Hypothalamus (tissue), 51 donors: ENCODE measurements at places on chromosomes 7 and 10.

- DNase-seq = no peak
Observed at GRCh38 chr10:11242443-11243387, 225.0 kb downstream of the CELF2 start.

DNA sequence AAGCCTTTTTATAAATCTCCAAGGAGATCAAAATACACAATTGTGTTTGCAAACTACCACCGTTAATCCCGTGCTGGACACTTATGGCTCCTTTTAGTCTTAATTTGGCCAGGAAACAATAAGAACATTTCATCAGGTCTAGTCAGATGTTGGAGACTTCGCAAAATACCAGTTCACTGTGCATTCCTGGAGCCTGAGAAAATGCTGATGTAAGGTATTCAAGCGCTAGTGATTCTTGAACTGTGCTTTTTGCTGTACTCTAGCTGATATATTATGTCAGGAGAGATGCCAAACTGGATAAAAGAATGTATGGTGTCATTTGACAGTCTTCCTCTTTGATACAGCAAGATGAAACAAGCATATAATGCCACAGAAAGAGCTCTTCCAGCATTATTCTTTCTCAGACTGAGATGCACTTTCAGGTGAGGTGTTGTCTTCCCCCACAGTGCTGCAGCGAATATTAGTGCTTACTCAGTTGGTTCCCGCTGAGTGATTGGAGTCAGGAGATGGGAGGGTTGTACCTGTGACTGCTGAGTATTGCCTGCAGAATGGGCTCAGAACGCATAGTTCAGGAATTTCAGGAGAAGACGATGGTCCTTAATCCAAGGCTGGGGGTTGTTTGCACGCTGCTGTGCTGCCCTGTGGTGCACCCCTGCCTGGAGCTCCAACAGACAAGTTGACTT is 59.2 kb downstream of the OGDH start:
- DNase-seq = no peak

DNA sequence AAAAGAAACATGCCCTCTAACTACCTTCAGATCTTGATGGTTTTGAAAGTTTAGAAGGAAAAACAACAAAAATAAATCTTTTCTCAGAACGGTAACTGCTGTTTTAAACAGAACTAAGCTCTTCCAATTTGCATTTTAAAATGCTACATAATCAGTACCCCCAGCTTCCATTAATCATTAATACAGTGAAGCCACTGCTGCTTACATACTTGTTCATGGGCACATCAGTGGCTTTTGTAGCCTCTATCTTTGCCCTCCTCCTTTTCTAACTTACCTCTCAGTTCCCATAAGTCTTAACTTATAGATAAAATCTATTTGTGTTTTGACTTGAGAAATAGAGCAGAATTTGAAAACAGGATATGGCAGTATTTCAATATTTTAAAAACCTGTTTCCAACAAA is 109.1 kb downstream of the POLL start:
- DNase-seq = no peak

- no peak for DNase-seq
Observed at GRCh38 chr10:80405626-80406025, 2.7 kb upstream of the PRXL2A start.

DNA sequence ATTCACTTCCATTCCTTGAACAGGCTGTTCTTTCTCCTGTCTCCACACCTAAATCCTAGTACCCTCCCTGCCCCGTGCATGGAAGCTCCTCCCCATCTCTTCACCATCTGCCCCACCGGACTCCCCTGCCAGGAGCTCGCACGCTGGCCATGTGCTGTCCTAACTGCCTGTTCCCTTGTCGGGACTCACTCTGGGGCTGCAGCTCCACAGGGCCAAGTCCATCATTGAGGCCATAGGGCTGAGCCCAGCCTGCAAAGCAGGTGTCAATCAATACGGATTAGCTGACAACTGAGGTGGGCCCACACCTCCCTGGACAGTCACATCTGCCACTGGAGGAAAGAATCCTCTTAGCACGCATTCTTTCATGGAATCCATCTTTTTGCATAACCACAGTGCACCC is 41.4 kb upstream of the DMBT1 start:
- no peak for DNase-seq

DNA sequence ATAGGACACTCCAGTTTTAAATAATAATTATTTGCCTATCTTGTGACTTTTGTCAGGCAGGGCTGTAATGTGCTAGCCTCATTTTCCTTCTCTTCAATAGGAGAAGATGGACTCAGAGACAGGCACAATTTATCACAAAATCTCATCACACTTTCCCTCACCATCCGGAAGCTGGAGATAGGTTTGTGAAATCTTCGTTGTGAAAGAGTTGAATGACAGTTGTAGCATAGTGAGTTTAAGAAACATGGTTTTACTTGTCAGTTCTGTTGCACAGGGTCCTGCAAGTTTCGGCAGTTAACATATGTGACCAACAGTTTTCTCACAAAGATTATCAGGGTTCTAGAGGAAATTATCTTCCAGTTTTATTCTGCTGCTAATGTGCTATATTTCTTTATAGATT is 37.7 kb upstream of the MAP3K8 start:
- DNase-seq = no peak

DNA sequence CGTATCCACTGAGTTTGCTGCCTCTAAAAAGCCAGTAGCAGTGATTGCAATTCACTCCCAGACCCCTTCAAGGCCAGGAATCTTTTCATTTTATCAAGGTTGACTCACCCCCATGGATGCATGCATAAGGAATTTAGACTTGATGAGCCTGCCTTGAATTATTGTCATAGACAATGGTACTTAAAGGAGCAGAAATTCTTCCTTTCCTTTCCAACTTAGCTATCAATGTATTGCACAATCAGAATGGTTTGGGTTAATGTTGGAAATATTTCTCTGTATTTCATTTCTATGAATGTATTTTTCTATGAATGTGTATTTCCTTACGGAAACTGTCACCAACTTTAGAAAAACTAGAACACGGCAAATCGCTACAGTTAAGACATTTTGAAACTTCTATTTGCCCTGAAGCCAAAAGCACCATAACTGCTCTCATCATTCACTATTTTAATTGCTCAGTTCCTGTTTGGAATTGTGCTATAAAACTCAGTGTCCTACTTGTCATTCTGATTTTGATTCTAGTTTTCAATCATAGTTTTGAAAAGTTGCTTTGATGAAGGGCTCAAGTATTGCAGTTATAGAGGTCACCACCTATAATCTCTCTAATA is 355.7 kb upstream of the AKR1E2 start:
- no peak for DNase-seq

DNA sequence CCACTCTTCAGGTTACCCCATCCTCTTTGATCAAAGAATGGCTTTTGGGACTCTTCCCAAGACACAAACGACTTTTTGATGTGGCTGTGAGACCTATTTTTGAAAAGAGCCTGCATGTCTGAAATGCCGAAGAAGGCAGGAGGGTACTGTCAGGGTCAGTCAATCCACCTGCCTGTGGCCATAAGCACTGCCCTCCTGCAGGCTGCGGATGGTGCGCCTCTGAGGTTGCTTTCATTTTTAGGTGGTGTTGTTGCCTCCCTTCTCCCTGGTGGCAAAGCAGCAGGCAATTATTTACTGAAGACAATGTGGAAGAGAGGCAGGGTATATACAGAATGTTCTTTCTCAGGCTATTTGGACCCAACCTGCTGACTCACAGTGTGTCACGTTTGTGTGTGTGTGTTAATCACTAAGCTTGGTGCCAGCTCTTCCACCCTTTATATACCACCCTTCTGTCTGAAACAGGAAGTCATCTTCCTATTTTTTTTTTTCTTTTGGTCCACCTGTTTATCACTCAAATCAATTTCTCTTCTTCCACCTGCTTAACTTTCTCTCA is 1421.2 kb upstream of the CELF2 start:
- no peak for DNase-seq

DNA sequence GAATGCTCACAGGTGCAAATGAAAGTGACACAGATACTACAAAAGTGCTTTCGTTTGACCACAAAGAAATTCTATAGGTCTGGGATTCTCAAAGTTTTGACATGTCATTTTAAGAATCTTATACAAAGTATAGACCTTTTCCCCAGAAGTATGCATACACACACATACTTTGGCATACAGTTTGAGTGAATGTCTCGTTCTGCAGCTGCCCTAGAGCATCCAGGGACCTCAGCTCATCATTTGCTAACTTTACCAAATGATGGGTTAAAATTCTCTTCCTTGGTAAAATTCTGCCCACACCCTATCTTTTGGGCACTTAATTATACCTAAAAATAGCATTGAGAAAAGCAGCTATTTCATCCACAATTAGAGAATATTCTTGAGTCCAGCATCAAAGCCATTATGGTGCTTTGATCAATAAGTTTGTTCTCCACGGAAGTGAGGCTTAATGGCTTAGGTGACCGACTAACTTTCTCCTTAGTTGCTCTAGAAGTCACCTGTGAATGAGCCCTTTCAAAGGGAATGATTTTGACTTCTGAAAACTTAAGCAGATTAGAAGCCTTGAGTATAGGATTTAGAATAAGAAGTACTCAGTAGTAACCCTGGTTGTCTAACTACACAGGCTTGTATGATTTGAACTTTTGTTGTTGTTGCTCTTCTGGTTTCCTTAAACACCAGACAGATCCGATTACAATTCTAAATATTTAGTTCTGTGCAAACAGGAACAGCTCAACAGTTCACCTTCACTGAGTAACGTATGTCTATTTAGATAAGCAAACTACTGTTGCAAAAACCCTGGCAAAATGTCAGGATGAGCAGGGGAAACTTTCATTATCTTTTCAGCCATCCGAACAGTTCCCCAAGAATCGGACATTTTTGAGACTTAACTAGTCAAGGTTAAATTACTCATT is 70.6 kb downstream of the CNNM2 start:
- DNase-seq = no peak

DNA sequence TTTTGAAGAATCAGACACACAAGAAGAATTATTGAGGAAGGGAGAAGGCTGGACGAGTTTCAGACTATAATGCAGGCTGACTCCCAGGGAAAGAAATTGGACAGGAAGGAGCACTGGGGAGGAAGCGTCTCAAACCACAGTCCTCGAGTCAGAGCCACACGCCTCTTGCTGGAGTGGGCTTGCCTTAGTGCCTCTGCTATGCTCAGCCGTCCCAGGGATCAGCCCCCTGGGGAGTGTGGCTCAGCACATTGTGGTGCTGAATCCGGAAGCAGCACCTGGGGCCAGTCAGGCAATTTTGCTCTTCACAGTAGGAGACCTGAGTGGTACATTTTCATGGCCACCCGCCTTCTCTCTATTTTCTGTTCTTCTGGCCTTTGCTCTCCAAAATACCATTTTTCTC is 67.4 kb upstream of the SLC35G1 start:
- DNase-seq = no peak

DNA sequence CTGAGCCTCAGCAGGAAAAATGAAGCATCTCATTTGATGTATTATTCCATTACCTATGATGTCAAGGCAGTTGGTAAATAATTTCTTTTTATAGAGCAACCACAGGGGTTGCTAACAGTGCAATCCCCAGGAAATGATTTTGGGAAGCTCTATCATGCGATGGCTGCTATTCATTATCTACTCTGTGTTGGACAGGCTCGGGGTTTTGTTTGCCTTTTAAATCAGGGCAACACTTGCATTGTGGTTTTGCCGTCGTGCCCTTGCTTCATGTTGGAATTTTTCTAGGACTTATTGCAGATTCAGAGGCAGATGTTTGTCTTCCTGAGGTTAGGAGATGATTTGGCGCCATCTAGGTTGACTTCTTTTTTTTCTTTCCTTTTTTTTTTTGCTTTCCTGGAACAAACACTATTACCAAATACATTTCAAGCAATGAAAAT is 128.4 kb downstream of the BICC1 start:
- DNase-seq = no peak

DNA sequence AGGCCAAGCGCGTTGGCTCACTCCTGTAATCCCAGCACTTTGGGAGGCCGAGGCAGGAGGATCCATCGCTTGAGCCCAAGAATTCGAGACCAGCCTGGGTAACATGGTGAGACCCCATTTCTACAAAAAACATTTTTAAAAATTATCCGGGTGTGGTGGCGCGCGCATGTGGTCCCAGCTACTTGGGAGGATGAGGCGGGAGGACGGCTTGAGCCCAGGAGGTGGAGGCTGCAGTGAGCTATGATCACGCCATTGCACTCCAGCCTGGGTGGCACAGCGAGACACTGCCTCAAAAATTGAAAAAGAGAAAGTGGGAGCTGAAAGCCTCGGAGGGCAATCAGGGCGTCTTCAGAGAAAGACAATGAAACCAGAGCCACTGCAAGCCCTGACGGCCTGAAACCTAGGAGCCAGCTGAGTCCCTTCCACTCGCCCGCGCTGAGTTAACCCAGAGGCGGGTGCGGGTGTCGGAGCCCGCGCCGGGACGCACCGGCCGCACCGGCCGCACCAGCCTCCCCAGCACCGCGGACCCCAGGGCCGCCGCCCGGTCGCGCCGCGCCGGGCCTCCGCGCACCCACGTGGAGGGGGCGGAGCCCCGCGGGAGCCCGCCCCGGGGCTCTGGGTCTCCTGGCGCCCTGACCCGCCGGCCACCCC is 22.4 kb downstream of the ZFAND2A start:
- DNase-seq = no peak

- no peak for DNase-seq
Observed at GRCh38 chr7:83546586-83546985, 102.4 kb downstream of the SEMA3E start.

- no peak for DNase-seq
Observed at GRCh38 chr10:29970576-29970975, 88.8 kb downstream of the JCAD start.

DNA sequence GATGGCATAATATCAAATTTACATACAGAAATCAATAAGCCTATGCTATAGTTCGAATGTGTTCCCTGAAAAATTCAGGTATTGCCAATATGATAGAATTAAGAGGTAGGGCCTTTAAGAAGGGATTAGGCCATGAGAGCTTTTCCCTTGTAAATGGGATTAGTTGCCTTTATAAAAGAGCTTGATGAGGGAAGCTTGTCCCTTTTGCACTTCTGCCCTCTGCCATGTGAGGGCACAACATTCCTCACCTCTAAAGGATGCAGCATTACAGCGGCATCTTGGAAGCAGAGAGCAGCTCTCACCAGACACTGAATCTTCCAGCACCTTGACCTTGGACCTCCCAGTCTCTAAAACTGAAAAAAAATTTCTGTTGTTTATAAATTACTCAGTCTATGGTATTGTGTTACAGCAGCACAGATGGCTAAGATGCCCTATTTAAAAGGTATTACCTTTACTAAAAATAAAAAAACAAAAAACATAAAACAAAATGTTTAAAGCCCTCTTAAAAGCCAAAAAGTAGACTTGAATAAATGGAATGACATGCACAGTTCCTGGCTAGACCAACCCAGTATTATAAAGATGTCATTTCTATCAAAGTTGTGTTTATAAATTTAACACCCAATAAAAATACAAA is 909.6 kb downstream of the REEP3 start:
- peak; percentile 3 for DNase-seq

- DNase-seq = no peak
Observed at GRCh38 chr7:30459591-30460245, 18.9 kb downstream of the NOD1 start.

DNA sequence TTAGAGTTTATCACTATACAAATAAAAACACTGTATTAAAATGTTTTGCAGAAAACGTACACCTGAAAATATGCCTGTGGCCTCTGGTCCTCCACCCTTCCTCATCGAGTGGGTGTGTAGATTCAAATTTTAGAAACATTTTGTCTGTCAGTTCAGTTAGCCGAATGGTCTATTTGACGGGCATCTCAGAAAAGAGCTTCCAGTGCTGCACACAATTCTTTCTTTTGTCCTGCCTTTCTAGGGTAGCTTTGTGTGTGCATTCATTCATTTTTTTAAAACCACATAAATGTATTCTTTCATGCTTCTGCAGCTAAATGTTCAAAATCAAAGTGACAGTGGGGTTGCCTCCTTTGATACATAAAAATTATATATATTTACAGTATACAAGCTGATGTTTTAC is 46.8 kb downstream of the GNAI1 start:
- peak; percentile 35 for DNase-seq

- DNase-seq = no peak
Observed at GRCh38 chr10:122255509-122256301, 15.4 kb upstream of the BTBD16 start.

- no peak for DNase-seq
Observed at GRCh38 chr7:2523461-2523936, 3.9 kb downstream of the LFNG start.
